ENCODE measurements at places on chromosomes 12 and 14.

DNA sequence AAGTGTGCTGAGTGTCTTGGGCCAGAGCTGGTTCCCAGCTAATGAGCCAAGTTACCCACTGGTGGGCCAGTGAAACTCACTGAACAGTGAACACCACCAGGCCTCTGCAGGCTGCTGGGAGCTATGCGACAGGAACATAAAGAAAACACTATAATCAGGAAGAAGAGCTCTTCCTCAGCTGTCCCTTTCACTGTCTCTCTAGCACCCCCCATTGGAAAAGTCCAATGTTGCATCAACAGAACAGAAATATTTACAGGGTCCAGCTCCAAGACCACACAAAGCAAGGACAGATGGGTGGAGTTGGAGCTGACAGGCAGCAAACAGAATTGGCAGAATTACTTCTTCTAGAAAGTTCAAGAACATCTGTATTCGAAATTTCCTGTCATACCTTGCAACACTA is 903.6 kb upstream of the TMEM132C start:
- no peak for DNase-seq

GRCh38 chr12:65570451-65571130 is 253.7 kb upstream of the HMGA2 start:
- no peak for DNase-seq

DNA sequence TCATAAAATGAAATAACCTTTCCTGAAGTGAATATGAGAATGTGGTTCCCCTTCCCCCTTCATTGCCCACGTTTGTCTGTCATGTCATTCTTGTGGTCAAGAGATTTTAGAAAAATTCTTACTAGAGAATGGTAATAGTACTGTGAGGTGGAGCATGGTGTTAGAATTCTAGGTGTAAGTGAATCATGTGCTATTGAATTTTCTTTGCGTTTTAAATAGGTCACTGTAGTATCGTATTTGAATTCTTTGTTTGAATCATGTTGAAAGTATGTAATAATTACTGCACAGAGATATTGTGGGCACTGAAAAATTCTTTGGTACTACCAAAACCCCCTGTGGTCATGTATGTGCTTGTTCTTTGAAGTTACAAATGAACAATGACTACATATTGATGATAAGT is 49.9 kb downstream of the FUT8 start:
- no peak for DNase-seq

DNA sequence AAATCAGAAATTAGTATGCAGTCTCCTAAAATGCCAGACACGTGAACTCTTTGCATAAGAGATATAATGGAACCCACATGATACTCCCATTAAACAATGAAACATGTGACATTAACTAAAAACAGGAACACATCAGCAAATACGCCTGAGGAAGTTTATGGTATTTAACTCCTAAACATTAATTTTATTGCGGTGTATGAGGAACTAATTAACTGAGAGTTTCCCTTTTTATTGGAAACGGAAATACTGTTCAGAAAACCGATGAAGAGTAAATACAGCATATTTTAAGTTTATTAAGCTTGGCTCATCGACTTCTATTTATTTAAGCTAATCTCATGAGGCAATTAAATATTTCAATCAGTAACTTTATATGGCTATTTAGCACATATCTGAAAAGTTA is 290.3 kb downstream of the SOX5 start:
- no peak for DNase-seq

GRCh38 chr12:122830517-122831214 is 4.6 kb upstream of the HIP1R start:
- no peak for DNase-seq

- DNase-seq, result no peak
These were observed 35.9 kb downstream of the FLRT2 start for GRCh38 chr14:85565862-85566296.

DNA sequence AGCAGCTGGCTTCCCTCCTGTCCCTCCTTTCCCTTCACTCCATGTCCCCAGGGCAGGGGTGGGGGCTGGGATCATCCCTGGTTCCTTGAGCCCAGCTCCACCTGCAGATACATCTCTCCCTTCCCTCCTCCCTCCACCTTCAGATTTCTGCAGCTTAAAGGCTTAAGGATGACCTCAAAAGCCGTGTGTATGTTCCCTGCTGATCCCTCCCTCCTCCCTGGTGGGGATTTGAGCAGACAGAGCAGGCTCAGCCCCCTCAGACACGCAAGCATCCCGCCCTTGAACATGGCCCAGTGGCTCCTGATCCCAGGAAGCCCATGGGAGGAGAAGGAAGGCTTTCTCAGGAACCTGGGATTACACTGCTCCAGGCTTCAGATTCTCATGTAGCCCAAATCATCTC is 82.9 kb upstream of the RIN3 start:
- no peak for DNase-seq

- DNase-seq, result no peak
These were observed 173.9 kb upstream of the PLEKHA5 start for GRCh38 chr12:18955594-18955993.

DNA sequence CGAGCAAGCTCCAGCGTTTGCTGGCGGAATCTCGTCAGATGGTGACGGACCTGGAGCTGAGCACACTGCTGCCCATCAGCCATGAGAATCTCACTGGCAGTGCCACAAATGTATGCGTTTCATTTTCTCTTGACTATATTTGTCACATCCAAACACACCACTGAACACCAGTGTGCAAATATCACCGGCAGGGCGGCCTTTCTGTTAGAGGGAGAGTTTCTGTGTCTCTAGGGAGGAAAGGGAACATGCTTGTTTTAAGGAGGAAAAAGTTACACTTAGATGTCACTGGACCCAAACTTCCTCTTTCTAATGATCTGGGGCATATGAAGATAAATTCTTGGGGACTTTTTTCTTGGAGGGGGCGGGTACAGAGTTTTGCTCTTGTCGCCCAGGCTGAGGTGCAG is 21.9 kb upstream of the HIP1R start:
- DNase-seq, result no peak

DNA sequence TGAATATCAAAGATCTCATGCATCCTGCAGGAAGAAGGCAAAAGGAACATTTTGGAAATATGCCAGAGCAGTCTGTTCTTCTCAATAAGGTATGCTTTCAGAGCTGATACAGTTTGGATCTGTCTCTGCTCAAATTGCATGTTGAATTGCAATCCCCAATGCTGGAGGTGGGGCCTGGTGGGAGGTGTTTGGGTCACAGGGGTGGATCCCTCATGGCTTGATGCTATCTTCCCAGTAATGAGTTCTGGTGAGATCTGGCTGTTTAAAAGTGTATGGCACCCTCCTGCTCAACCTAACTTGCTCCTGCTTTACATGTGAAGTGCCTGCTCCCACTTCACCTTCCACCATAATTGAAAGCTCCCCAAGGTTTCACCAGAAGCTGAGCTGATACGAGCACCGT is 76.6 kb downstream of the RIN3 start:
- no peak for DNase-seq

DNA sequence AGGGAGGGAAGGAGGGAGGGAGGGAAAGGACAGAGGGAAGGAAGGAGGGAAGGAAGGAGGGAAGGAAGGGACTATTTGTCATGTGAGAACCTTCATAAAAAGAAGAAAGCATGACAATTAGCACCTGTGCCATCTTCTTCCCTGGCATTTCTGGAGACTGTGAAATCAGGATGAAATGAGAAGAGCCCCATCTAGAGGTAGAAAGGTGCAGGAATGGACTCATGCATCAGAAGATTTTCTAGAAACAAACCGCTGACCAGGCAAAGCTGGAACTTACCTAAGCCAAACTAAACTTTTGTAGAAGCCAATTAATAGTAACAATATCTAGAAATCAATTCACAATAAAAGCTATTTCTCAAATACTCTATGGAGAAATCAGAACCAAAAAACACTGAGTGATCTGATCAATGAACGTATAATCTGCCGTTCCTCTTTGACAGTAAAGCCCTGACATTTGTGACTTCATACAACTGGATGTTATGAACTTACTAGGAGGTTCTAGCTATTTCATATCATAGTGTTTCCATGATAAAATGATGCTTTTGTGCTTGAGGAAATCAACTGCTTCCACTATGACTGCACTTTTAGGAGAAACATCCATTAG is 24.4 kb upstream of the CRACR2A start:
- no peak for DNase-seq

DNA sequence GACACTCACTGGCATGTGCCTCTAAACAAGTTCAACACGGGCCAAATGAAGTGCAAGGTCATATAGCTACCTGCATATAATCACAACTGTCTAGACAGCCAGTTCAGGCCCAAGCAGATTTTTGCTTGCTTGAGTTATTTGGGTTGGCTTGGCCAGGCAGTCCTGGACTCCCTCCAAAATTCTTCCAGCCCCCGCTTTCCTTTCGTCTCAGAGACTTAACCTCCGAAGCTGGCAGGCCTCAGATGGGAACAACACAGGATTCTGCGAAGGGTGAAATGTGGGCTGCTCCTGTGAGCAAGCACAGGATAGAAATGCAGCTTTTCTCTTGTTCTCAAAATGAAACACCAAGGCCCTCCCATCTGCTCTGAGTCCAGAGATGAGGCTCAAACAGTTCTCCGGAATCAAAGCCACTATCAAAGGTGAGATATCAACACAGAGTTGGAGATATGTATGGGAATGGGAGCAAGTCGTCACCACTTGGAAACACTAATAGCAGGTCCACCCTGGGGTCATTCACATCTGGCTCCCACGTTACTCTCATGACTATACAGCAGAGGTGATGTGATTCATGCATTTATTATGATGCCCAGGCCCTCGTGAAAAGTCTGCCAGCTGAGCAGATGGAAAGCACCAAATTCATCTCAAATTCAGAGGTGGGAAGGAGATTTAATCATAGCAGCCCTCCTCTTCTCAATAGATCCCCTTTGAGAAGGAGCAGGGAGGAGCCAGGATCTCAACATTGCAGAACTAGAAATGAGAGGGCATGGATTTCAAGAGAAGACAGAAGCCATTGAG is 389.8 kb downstream of the NUAK1 start:
- no peak for DNase-seq

DNA sequence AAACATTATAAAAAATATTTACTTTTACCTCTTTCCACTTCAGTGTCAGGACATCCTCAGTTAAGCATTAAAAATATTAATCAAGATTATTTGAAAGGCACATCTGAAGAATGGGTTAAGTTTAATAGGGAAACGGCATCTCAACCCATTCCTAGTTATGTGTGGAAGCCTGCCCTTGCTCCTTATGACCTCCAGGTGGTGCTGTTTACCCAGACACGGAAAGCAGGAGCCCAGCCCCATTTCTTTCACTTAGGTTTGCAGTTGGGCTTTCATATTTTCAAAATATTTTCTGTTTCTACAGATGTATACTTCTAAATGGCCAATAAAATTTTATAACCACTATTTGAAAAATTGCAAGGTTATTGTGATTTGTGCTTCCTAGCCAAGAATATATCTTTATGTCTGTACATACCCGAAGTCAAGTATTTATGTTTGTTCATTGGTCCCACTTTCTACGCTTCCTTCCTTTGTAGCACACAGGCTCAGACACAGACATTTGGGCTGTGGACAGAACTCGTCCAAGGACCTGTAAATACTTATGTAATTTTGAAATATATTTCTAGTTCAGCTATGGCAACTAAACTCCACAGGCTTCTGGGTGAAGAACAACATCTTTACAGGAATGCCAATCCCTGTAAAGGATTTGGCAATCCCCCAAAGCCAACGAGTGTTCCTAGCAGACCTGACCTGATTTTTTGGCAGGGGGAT is 247.1 kb downstream of the AKAP6 start:
- no peak for DNase-seq

DNA sequence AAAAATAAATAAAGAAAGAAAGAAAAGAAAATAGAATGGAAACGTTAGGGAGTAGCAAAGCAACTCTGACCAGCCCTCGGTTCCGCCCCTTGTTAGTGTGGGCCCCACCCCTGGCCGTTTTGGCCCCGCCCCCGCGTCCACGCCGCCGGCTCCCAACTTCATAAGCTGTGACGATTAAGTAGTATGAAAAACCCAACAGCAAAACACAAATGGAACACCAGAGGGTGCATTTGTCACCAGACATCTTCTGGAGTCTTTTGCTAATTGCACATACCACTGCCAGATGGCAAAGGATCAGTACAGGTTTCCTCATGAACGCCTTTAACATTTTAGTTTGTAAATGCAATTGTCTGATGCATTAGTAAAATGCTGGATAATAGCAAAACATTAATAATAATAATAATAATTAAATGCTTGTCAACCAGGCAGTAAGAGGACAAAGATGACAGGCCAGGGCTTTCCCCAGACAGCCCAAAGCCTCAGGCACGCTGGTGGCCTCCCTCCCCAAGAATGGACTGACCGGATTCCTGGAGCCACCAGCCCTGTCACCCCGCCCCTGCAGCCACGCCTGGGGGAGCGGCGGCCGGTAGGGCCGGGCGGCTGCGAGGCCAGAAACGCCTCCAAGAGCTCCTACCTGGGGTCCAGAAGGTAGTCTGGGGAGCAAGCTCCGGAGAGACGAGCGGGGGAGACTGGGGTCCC is 23.6 kb downstream of the HSP90AA1 start:
- DNase-seq, result no peak

- no peak for DNase-seq
These were observed 10.6 kb downstream of the MYO1H start for GRCh38 chr12:109358154-109358869.

DNA sequence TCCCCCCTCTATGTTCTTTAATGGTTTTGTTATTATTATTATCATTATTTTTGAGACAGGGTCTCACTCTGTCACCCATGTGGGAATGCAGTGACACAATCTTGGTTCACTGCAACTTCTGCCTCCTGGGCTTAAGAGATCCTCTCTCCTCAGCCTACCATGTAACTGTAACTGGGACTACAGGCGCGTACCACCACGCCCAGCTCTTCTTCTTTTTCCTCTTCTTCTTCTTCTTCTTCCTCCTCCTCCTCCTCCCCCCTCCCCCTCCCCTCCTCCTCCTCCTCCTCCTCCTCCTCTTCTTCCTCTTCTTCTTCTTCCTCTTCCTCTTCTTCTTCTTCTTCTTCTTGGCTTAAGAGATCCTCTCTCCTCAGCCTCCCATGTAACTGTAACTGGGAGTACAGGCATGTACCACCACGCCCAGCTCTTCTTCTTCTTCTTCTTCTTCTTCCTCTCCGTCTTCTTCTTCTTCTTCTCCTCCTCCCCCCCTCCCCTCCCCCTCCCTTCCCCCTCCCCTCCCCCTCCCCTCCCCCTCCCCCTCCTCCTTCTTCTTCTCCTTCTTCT is 5.4 kb upstream of the KRT7 start:
- no peak for DNase-seq

GRCh38 chr14:68111097-68111852 is 291.7 kb downstream of the RAD51B start:
- no peak for DNase-seq

DNA sequence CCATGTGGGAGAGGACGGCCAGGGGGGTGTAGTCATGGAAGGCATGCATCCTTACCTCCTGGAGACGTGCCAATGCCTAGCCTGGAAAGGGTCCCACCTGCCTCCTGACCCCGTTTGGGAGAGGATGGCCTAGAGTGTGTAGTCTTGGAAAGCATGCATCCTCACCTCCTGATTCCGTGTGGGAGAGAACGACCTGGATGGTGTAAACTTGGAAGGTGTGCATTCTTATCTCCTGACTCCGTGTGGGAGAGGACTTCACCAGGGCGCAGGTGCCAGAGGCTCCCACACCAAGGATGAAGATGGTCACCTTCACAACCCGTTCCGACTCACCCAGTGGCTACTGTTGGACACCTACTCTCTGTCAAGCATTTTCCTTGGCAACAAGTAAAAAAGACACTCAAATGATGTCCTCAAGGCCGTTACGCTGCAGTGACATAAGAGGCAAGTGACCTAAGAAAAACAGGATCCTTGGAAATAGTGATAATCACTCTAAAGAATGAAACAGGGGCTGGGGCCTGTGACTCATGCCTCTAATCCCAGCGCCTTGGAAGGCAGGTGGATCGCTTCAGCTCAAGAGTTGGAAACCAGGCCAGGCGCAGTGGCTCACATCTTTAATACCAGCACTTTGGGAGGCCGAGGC is 37.5 kb upstream of the FZD10 start:
- DNase-seq, result no peak

- DNase-seq, result no peak
These were observed 14.0 kb upstream of the CD9 start for GRCh38 chr12:6185961-6186827.
